Sciatic nerve (tissue), 2 donors: ENCODE measurements at places on chromosomes 2 and 18. TPM values are rescaled to one million over a fixed set of nuclear protein-coding genes. Genes with fewer than 3 reads are reported as not detected.

GRCh38 chr2:121836611-121837010 is 81.2 kb downstream of the TSN start:
- no peak for DNase-seq

DNA sequence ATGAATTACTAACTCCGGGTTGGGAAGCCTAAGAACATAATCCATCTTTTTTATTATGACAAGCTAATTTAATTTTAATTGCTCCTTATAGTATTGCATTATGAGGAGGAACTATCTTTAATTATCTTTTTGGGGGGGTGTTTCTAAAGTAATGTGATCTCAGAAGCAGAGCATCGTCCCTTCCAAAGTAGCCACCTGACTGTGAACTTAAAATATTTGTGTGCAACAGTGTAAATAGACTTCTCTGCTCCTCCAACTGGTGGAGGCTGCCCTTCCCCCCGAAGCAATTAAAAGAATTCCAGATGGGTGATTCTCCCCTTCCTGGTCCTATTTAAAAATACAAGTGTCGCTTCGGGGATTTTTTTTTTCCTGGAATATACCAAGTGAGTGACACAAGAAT is 55.7 kb downstream of the TCF7L1 start:
- DNase-seq = no peak

GRCh38 chr18:65346086-65346485 is 404.7 kb upstream of the CDH7 start:
- DNase-seq = no peak

GRCh38 chr2:67158718-67159117 is 238.4 kb upstream of the ETAA1 start:
- no peak for DNase-seq

- no peak for DNase-seq
These were observed 22.6 kb downstream of the YES1 start for GRCh38 chr18:789397-789796.

DNA sequence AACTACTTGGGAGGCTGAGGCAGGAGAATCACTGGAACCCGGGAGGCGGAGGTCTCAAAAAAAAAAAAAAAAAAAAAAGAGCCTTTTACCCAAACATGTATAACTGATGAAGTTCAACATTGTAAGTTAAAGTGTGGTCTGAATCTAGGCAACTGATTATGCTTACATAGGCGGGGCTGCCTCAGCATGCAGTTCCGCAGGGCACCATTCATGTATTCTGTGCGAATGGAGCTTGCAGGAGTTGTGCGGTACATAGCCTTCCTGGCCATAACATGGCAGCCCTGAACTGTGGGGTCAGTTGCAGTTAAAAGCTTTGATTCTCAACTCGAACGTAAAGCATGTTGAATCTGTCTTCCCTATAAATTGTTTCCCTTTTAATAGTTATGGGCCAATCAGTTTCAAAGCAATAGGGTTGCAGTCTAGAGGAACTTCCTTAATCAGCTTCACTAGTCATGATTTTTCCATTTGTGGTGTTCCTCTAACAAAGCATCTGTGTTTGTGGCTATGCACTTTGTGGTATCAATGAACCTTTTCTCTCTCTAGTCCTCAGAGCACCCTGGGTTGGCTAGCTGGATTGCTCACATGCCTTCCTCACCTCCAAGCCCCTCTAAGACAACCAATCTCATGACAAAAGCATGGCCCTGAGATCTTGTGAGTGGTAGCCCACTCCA is 30.6 kb upstream of the CEP68 start:
- DNase-seq = no peak

Gene SLC38A11
- 1.2 TPM for total RNA-seq

- DNase-seq = no peak
These were observed 122.6 kb upstream of the OTX1 start for GRCh38 chr2:62928015-62928414.

Gene ASB18
- total RNA-seq = not detected

DNA sequence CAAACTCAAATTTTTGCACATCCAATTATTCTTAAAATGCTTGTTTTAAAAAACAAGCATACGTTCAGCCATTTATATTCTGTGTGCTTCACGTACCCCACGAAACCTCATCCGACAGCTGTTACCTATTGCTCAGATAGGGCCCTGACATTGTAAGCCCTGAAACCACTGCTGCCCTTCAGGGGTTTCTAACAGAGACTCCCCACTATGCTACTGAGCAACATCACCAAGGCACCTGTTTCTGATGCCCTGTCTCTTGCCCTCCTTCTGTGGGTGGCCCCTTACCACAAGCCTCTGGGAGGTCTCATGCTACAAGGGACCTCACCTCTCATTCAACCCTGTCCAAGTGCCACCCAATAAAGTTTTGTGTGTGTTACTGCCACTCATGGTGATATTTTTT is 18.5 kb upstream of the CNGA3 start:
- DNase-seq = no peak

DNA sequence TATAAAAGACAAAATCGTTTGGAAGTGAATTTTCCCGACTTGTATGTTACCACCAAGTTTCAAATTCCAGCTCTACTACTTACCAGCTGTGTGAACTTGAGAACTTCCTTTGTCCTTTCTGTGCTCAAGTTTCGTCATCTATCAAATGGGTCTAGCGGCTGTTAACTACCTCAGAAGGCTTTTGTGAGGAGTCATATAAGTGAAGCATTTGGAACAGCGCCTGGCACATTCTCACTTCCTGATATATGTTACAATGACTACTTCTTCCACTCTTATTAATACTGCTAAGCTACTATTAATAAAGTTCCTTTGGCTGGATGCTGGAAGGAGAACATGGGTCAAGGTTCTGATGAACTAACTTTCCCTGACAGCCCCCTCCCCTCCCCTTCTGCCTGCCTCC is 104.5 kb downstream of the MEIS1 start:
- DNase-seq = no peak

DNA sequence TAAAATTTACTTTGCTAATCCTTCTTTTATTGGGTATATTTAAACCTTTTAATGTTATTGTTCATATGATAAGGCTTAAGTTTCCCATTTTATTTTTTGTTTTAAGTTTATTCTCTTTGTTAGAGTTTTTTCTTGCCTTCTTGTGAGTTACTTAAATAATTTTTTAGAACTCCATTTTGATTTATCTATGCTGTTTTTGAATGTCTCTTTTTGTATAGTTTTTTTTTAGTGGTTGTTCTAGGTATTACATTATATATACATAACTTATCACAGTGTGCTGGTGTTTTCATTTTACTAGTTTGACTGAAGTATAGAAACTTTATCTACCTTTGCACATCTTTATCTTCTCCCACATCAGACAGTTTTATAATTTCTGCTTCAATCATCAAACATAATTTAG is 49.4 kb upstream of the TGFA start:
- no peak for DNase-seq

Gene AAMP
- 59.9 TPM for total RNA-seq

- no peak for DNase-seq
These were observed 124.5 kb downstream of the WDR7 start for GRCh38 chr18:56775701-56776100.

Gene ERBB4
- total RNA-seq = 19.7 TPM

GRCh38 chr18:13380691-13381070 is 162.1 kb downstream of the LDLRAD4 start:
- DNase-seq = no peak

Gene EMILIN2
- 25.1 TPM for total RNA-seq
